ENCODE measurements at places on chromosomes 5 and 9.

- no peak for DNase-seq
Observed at GRCh38 chr5:17769277-17769676, 135.0 kb downstream of the TAF11L14 start.

- peak; percentile 88 for DNase-seq
Observed at GRCh38 chr5:140342287-140342686, 4.1 kb downstream of the HBEGF start.

- no peak for DNase-seq
Observed at GRCh38 chr5:160833806-160834205, 18.2 kb downstream of the ATP10B start.

DNA sequence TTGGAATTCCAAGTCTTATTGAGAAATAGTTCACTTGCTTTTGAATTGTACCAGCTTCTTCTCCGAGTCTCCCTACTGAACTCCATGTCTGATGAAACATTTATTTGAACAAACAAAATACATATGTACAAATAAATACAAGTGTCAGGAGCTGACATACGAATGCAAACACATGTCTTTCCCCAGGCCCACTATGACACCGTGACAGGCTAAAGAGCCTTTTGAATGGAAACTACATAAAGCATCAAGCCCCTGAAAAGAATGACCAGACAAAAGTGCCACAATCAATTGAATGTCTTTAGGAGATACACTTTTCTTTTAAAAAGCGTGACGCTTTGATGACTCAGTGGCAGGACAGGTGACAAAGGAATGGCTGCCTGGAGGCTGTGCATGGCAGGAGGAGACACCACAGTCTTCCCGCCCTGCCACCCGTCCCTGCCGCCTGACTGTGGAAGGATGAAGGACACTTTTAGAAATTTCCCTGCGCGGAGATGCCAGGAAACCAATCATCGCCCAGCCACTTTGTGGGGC, 112.4 kb upstream of the BNC2 start:
- DNase-seq, result no peak

- no peak for DNase-seq
Observed at GRCh38 chr9:81613002-81613812, 76.1 kb downstream of the TLE1 start.

- no peak for DNase-seq
Observed at GRCh38 chr5:135442431-135443160, 4.6 kb downstream of the DCANP1 start.

GRCh38 chr9:126397056-126397455, 70.4 kb downstream of the MVB12B start:
- DNase-seq, result peak; percentile 97
